ENCODE measurements at places on chromosomes 16 and 17.

DNA sequence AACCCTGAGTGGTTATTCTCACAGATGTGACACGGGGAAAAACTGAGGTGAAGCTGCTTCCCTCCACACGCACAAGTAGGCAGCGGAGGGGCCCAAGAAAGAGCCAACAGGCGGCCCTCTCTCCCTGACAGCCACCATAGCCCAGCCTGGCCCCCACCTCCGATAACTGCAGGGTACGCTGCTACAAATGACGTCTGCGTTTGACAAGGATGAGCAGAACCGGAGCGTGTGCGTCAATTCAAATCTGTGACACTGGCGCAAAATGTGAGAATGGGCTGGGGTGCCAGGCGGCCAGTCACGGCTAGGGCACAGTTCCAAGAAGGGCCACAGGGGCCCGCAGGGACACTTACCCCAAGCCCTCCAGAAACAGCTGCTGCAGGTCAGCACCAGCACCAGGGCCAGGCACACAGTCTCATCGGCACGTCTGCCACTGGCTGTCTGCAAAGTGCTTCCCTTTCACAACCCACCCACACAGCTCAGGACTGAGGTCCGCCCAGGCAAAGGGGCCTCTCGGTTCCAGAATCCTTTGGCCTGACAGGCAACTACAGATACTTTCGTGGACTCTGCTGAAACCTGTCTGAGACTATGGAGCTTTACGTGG is 14.4 kb downstream of the AXIN1 start:
- no peak for DNase-seq

DNA sequence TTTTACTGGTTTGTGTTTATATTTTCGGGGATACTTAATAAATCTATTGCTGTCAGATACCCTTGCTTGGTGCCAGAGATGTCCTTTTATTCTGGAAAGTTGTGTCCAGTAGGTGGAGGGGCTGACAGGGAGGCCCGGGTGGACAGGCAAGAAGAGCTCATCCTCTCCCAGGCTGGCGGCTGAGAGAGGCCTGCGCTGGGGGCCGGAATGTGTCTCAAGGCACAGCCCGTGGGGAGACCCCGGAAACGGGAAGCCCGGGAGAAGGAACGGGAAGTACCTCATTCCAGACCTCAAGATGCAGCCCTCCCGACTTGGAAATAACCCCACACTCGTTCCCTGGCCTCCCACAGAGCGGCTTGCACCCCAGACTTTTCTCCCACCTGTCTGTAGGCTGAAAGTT is 12.5 kb upstream of the DEF8 start:
- no peak for DNase-seq

GRCh38 chr17:40348136-40348504 is 16.4 kb downstream of the GJD3 start:
- no peak for DNase-seq

DNA sequence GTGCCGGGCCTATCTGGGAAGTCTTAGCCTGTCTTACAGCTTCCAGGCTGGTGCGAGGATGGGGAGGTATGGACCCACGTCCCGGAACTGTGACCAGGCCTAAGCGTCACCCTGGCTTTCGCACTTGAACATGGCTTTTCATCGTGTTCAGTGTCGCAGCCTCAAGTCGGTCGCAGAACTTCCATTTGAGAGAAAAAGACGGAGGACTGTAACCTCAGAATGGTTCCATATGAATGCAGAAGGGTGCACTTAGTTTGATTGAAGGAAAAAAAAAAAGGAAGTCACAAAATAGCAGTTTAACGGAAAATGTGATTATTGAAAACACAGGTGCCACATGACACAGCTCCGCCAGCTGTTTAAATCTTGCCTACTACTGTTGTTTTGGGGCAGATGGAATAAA is 30.2 kb upstream of the JPT2 start:
- DNase-seq: no peak

GRCh38 chr16:1159973-1160772 is 7.3 kb downstream of the CACNA1H start:
- peak; percentile 61 for DNase-seq

DNA sequence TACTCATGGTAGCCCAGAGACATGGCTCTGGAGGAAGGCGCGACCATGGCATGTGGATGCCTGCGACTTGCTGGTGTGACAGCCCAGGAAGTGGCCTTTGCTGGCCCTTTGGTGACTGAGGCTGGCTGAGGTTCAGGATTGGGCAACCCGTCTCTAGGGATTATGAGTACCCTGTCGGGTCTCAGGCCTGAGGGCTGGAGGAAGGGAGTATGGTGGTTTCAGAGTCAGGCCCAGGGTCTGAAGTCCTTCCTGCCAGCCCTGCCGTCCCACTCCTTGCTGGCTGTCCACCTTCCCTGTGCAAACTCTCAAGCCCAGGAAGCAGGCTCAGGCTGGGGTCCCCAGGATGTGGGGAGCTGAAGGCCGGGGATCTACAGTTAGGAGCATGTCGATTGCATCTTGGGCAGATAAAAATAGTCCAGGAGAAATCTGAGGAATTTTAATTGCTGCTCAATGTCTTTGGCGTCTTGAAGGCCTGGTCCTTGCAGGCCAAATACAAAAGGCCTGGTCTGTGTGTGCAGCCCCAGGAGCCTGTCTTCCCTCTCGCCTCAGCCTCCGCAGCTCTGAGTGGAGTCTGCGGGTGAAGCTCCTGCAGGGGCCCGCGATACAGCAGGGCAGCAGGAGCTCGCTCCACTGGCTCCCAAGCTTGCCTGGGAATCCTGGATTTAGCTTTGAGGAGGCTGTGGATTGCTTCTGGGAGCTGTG is 52.5 kb downstream of the NKD1 start:
- DNase-seq: no peak

- DNase-seq: no peak
Measured at GRCh38 chr16:74710401-74710800, 9.7 kb upstream of the MLKL start.

DNA sequence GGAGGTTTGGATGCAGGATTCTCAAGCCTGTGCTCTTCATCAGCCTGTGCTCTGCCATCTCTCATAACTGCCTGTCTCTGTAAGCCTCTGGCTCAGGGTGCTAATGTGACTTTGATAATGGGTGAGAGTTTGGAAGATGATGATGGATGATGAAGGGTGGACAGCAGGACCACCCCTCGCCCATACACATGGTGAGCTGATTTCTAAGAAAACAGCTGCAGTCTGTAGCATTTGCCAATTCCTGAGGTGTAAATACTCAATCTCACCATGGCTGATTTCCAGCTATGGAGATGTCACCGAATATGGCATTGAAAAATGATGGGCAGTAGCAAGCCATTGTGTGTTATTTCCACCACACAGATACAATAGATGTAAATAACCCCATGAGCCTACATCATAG is 74.2 kb downstream of the ARSG start:
- no peak for DNase-seq

GRCh38 chr17:48583708-48584222 is 5.6 kb upstream of the HOXB4 start:
- DNase-seq: no peak

DNA sequence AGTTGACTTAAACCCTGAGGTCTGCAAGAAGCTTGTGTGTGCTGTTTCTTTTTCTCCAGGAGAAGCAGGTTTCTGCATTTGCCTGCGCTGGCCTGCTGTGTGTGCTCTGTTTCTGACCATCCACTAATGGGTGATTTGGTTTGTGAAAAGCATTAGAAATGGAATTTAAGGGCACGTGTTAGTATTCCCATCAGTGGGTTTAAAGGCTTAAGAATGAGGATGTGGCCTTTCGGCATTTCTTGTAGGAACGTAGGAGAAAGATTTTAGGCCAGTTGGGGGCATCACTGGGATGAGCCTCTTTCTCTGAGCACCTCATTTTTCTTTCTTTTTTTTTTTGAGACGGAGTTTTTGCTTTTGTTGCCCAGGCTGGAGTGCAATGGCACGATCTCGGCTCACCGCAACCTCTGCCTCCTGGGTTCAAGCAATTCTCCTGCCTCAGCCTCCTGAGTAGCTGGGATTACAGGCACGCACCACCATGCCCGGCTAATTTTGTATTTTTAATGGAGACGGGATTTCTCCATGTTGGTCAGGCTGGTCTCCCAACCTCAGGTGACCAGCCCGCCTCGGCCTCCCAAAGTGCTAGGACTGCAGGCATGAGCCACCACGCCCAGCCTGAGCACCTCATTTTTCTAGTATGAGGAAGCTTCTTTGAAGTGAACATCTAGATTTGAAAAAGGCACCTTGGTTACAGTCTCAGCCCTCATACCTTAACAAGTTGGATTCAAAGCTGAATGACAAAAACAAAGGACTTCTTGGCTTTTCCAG is 110.3 kb downstream of the BANP start:
- DNase-seq: no peak

- peak; percentile 60 for DNase-seq
Measured at GRCh38 chr17:74842599-74843351, 16.9 kb downstream of the GRIN2C start.

GRCh38 chr17:3955673-3955988 is 8.6 kb downstream of the ATP2A3 start:
- no peak for DNase-seq

- no peak for DNase-seq
Measured at GRCh38 chr17:56457501-56457900, 136.0 kb upstream of the NOG start.

GRCh38 chr16:4486126-4486893 is 10.1 kb downstream of the HMOX2 start:
- no peak for DNase-seq

DNA sequence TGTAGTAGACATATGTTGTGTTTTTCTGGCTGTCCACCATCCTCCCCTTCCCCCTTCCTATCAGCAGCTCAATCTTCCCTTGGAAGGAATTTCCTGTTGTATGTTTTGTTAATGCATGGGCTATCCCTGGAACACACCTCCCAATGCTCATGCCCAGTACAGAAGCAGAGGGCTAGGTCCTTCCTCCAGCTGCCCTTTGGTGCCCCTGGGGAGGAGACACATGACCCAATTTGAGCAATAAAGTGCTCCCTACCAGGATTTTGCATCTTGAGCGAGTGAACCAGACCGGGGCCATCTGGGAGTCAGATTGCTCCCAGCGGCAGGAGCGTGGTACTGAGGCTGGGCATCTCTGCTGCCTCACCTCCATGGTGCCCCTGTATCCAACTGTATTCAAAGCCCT is 141.5 kb upstream of the MED13 start:
- DNase-seq: no peak

DNA sequence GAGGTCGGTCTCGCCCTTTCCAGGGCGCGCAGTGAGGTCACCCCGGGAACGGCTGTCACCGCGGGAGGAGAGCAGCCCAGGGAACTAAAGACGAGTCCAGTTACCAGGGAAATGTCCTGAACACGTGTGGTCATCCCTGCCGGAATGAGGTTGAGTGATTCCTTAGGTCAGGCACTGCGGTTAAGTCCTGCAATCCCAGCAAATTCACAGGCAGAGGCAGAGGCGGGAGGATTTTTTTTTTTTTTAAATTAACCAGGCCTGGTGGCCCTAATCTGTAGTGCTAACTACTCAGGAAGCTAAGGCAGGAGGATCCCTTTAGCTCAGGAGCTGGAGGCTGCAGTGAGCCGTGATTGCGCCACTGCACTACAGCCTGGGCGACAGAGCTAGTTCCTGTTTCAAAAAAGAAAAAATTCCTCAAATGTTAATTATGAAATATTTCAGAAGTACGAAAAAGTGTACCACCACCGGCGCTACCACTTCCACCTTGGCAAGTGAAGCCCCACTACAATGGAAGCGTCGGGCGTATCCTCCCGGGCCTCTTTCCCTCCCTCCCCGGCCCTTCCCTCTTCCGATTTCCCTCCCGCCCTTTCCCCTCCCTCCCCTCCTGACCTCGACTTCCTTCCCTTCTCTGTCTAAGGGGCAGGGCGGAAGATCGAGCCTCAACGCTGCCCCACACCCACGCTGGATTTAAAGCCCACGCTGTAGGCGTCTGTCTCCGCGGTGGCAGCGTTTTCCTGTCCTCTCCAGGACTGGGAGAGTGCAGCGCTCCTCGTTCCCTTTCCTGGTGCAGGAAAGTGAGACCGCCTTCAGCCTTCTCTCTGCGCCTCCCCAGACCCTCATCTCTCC is 27.3 kb downstream of the SLFN11 start:
- no peak for DNase-seq

DNA sequence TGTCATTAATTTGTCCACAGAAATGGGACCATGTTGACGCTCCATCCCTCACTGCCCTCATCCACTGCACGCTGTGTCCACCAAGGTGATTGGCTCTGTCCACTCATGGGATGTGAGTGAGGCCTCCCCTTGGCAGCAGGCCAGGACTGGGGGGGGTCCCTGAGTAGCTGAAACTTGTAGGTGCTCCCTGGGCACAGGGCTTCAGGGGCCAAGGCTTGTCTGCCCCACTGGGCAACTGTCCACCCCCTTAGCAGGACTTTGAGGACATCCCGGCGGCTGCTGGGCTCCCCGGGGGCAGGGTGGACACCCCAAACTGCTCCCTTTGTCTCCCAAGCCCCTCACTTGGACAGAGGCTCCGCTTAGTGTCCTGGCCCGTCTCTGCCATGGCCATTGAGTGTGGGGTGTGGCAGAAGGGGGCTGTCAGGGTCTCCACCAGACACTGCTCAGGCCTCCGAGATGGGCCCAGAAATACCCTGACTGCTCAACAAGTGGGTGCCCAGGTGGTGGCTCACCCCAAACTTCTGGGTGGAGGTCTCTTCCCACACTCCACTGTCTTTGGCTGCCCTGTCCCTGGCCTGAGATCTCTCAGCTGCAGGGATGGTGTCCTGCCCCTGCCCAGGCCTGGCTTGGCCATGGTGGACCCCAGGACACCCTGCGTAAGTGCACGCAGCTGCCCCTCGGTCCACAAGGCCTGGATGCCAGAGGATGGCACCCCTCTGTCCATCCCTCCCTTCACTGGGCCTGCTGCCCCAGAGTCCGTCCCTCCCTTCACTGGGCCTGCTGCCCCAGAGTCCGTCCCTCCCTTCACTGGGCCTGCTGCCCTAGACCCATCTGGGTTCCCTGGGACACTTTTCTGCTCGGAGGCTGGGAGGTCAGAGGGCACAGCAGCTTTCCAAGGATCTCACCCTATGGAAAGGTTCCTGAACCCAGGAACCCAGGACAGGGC is 2.9 kb upstream of the RAB40C start:
- no peak for DNase-seq

- no peak for DNase-seq
Measured at GRCh38 chr17:30964876-30965275, 6.0 kb upstream of the RNF135 start.

GRCh38 chr16:71623597-71623996 is 2.4 kb upstream of the MARVELD3 start:
- DNase-seq: no peak

- no peak for DNase-seq
Measured at GRCh38 chr17:77558846-77559626, 399.5 kb upstream of the TNRC6C start.

DNA sequence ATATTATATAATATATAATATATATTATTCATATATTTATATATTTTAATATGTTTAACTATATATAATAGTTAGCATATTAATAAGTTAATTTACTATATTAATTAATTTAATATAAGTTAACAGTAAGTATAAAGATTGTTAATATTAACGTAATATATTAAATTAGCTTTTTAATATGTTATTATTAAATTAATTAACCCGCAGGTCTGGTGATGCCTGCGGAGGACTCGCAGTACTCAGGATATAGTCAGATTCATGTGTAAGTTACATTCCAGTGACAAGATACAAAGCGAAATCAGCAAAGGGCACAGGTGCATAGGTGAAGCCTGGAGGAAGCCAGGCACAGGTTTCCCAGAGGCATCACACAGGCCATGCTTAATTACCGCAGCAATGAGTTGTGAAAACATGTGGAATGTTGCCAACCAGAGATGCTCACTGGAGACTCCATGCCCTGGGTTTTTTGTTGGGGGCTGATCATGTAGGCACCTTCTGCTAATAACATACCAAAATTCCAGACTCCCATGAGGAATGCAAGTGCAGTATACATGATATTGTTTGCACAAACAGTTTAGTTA is 130.4 kb upstream of the MPHOSPH6 start:
- DNase-seq: no peak

GRCh38 chr16:1991135-1991551 is 1.4 kb downstream of the SYNGR3 start:
- DNase-seq: no peak

Measured in NCI-H2029 (cell line).